ENCODE measurements at places on chromosomes 5 and 9. TPM values are rescaled to one million over a fixed set of nuclear protein-coding genes. Genes with fewer than 3 reads are reported as not detected.
A peak's percentile ranks its signal among the peaks of the same experiment; 100 is the strongest.

Gene SLC6A18
- not detected for total RNA-seq

Gene TAF11L10
- not detected for total RNA-seq

Gene GABRP
- 33.1 TPM for total RNA-seq

Gene C9orf153
- not detected for total RNA-seq

Gene OR1J2
- not detected for total RNA-seq

Gene CSF1R
- 55.8 TPM for total RNA-seq

Gene IFNA13
- total RNA-seq: not detected

DNA sequence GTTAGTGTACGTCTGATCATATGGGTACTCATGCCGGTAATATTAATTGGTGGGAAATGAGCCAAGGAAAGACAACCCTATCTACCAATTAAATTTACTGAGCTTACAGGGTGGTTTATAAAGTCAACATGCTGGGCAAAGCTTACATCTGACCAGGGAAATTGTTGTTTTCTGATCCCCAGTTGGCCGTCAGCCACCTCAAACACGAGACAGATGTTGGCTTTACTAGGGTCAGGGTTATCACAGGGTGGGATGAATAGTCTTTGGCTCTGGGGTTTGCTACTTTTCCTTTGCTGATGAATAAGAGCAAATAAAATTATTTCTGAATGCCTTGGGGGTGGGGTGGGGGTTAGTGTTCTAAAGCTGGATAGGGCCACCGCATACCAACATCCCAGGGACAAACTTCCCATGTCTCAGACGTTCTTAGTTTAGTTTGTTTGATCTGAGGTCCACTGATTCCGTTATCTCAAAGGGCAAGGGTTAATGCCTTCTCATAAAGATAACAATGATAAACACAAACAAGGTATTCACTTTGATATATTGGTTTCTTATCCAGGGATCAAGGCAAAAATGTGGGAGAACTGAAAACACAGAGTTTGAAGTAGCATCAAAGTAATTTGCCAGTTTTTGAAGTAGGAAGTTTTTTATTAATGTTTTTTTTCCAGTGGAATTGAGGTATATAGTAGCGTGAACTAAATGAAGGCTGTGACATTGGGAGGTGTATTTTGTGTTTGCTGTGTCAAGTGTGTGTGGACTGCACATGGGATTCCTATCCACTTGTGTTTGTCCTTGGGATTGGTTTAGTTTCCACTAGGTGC lies 109.1 kb upstream of the RPS23 start:
- no peak overlapping the region for H3K4me3 ChIP-seq
- H3K4me1 ChIP-seq: peaks cover 4% of the 10 kb centered on the region
- DNase-seq: peak; percentile 72
- no peaks in the 10 kb centered on the region for H3K36me3 ChIP-seq

- no peak for DNase-seq
- H3K36me3 ChIP-seq: no peaks in the 10 kb centered on the region
- no peaks in the 10 kb centered on the region for H3K27me3 ChIP-seq
- no peaks in the 10 kb centered on the region for H3K4me1 ChIP-seq
- no peak overlapping the region for H3K4me3 ChIP-seq
Measured at GRCh38 chr9:5633243-5633642, 4.3 kb downstream of the RIC1 start.

GRCh38 chr9:30507166-30507565 lies 1877.3 kb upstream of the ACO1 start:
- DNase-seq: no peak
- H3K27ac ChIP-seq: no peak overlapping the region
- no peaks in the 10 kb centered on the region for H3K36me3 ChIP-seq
- no peaks in the 10 kb centered on the region for H3K27me3 ChIP-seq
- no peak overlapping the region for H3K4me3 ChIP-seq

DNA sequence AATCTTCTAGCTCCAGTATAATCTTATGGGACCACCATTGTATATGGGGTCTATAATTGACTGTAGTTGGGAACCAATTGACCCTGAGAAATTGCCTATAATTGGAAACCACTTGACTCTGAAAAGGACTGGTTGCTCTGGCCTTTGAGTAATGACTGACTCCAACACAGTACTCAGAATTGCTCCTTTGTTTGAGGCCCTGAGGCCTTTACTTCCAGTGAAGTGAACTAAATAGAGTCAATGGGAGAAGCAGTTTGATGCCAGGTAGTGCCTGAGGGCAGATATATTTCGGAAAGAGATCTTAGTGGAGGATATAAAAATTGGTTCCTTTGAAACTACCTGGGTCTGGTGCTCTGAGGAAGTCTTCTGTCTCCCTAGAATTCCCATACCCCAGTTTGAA lies 16.0 kb upstream of the TMEM171 start:
- H3K4me1 ChIP-seq: no peaks in the 10 kb centered on the region
- no peak overlapping the region for H3K4me3 ChIP-seq
- no peaks in the 10 kb centered on the region for H3K36me3 ChIP-seq
- no peaks in the 10 kb centered on the region for H3K27me3 ChIP-seq

DNA sequence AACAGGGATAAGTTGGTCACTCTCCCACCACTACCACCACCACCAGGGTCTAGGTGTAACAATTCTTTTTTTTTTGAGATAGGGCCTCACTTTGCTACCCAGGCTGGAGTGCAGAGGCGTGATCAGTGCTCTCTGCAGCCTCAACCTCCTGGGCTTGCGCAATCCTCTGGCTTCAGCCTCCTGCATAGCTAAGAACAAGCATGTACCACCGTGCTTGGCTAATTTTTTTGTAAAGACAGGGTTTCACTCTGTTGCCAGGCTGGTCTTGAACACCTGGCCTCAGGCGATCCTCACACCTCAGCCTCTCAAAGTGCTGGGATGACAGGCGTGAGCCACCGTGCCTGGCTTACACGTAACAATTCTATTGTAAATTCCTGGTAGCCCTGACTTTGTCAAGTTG lies 27.5 kb downstream of the CORO2A start:
- H3K27me3 ChIP-seq: no peaks in the 10 kb centered on the region
- H3K27ac ChIP-seq: no peak overlapping the region
- no peak overlapping the region for H3K4me3 ChIP-seq
- DNase-seq: no peak

DNA sequence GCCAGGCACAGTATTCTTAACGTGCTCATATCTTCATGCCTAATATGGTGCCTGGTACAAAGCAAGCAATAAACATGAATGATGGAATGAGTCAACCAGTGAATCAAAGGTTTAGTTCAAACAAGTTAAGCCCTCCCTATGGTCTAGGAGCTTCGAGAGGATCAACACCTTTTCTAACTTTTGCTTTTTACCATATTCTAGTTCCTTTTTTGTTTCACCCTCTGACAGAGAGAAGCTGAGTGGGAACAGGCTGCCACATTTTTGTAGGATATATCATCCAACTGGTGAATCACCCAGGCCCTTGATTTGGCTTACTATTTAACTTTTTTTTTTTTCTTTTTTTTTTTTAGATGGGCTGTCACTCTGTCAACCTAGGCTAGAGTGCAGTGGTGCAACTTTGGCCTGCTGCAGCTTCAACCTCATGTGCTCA lies 39.3 kb upstream of the TNC start:
- H3K4me1 ChIP-seq: no peaks in the 10 kb centered on the region
- no peaks in the 10 kb centered on the region for H3K27me3 ChIP-seq
- no peak overlapping the region for H3K4me3 ChIP-seq
- H3K36me3 ChIP-seq: no peaks in the 10 kb centered on the region

DNA sequence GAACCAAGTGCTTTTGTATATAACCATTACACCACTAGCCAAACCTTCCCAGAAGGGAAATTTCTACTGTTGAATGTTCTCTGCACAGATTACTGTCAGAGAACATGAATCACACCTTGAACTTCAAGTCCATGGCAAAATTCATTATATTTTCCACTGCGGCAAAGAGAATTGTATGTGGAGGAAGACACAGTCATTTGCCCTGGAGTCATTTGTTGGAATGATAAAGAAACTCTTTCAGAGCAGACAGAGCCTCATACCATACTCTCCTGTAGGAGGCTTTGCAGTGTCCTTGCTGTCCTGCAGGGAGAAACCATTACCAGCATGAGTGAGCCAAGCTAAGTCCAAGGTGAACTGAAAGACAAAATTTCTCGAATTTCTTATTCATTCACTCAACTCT lies 369.0 kb downstream of the ARHGEF28 start:
- no peaks in the 10 kb centered on the region for H3K27me3 ChIP-seq
- no peak overlapping the region for H3K27ac ChIP-seq
- H3K36me3 ChIP-seq: no peaks in the 10 kb centered on the region
- peaks cover 9% of the 10 kb centered on the region for H3K4me1 ChIP-seq

- H3K27me3 ChIP-seq: no peaks in the 10 kb centered on the region
- no peak overlapping the region for H3K4me3 ChIP-seq
- no peaks in the 10 kb centered on the region for H3K36me3 ChIP-seq
- DNase-seq: no peak
- no peak overlapping the region for H3K27ac ChIP-seq
Measured at GRCh38 chr5:72552041-72552557, 44.9 kb upstream of the ZNF366 start.

- no peaks in the 10 kb centered on the region for H3K4me1 ChIP-seq
- DNase-seq: no peak
- H3K36me3 ChIP-seq: no peaks in the 10 kb centered on the region
- H3K27ac ChIP-seq: no peak overlapping the region
Measured at GRCh38 chr9:90147426-90147825, 495.2 kb downstream of the DIRAS2 start.

DNA sequence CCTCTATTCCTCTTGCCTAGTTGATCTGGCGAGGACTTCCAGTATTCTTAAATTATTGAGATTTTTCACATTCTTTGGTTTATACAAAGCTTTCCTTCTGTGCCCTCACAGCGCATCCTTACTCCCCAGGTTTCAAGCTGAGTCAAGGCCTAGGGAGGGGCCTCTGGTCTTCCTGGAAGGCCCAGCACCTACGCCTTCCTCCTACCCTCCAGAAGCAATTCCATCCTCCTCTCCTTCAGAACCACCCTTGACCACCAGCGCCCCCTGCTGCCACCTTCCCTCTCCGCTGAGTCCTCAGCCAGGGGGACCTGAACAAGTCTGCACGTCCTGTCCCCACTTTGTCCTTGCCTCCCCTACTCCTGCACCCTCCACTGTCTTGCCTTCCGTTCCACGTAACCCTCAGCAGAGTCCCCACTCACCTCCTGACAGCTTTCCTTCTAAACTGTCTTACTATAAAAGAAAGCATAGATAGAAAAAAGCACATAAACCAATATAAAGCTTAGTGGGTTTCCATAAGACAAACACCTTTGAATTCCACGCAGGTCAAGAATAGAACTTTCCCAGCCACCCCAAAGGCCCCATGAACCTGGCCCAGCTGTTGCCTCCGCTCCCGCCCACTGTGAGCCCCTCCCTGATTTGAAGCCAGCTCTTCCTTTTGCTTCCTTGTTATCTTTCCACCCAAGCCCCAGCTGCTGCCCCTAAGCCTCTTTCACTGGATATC lies 63.0 kb upstream of the CTSL start:
- peaks cover 4% of the 10 kb centered on the region for H3K36me3 ChIP-seq
- H3K27me3 ChIP-seq: no peaks in the 10 kb centered on the region
- peak; percentile 64 for DNase-seq

DNA sequence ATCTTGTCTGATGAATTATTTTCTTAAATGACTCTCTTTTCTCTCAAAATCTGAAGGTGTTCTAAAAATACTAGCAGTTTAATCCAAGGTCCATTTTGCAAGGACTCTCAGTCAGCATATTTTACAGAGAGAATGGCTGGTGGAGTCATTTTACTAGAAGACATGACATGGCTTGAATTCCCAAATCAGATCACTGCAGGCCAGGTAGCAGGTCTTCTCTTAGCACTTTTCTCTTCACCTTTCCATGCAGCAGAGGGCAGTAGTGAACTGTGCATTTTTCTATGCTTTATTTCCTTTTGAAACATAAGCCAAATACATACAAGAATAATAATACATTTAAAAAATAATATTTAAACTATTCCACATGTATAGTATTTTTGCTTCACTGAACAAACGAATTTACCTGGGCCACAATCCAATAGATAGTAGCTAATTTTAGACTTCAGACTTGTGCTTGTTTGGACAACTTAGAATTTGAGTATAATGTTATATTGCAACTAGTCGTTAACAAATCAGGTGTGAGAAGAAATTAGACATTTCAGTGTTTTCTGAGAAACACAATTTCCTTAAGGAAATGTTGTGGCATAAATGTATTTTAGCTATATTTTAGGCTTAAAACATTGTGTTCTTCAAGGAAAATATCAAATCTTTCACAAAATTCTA lies 289.4 kb upstream of the DAB2 start:
- H3K4me1 ChIP-seq: no peaks in the 10 kb centered on the region
- H3K27me3 ChIP-seq: no peaks in the 10 kb centered on the region
- H3K27ac ChIP-seq: no peak overlapping the region
- no peak for DNase-seq

DNA sequence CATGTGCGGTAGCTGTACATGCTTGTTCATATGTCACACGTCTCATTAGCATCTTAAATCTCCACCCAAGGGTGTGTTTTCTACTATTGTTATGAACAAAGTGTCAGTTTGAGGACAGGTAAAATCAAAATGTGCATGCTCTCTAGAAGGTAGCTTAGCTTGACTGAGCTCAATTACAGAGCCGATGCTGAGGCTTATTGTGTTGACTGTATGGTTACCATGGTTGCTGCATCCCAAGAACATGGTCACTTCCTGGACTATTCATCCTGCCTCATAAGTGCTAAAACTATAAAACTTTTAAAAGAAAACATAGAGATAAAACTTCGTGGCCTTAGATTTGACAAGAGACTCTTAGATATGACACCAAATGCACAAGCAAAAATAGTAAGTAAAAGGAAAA lies 426.1 kb upstream of the CTNND2 start:
- no peak overlapping the region for H3K4me3 ChIP-seq
- H3K4me1 ChIP-seq: no peaks in the 10 kb centered on the region
- DNase-seq: no peak
- H3K27ac ChIP-seq: no peak overlapping the region

DNA sequence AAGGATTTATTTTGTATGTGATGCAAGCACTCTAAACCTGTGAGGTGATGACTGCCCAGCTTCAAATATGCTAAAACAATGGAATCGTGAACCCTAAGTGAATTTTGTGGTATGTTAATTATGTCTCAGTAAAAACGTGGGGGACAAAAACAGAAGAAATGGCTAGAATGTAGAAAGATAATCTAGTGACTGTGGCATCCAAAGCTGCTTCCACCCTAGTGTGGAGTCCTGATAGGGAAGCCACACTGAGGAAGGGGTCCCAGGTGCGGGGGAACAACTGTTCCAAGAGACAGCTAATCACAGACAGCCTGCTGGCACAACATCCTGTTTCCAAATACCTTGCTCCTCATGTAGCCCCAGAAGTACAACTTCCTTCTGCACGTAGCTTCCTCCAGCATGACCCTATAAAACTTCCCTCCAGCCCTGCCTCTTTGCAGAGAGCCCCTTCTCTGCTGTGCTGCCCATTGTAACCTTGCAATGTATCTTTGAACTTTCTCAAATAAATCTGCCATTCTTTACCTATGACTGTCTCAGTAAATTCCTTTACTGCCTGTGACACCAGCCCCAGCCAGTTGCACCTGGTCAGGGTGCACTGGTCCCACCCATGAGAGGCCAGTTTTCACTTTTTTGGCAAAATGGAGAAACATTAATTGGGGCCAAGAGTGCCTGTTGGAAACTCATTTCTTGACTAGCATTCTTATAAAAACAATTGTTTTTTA lies 4.9 kb downstream of the GMCL2 start:
- no peak overlapping the region for H3K4me3 ChIP-seq
- no peak overlapping the region for H3K27ac ChIP-seq
- no peak for DNase-seq
- no peaks in the 10 kb centered on the region for H3K4me1 ChIP-seq
